ENCODE measurements at places on chromosomes 3 and 15.
A peak's percentile ranks its signal among the peaks of the same experiment; 100 is the strongest.

DNA sequence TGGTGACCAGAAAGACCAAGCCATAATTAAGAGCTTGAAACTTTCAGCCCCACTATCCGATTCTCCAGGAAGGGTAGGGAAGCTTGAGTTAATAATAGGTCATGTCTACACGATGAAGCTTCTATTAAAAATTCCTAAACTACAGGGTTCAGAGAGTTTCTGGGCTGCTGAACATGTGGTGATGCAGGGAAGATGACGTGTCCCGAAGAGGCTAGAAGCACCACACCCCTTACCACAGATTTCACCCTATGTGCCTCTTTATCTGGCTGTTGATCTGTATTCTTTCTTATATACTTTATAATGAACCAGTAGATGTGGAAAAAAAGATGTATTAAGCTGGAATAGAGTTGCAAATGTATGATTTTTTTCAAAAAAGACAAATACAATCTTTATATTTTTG lies 473.4 kb downstream of the NLGN1 start:
- DNase-seq, result no peak
- no peaks in the 10 kb centered on the region for H3K36me3 ChIP-seq
- no peaks in the 10 kb centered on the region for H3K27me3 ChIP-seq

- H3K4me1 ChIP-seq, result peaks cover 7% of the 10 kb centered on the region
- DNase-seq, result no peak
- H3K27ac ChIP-seq, result no peak overlapping the region
- peaks cover 7% of the 10 kb centered on the region for H3K36me3 ChIP-seq
Observed at GRCh38 chr3:127570520-127570919, 20.0 kb downstream of the TPRA1 start.

DNA sequence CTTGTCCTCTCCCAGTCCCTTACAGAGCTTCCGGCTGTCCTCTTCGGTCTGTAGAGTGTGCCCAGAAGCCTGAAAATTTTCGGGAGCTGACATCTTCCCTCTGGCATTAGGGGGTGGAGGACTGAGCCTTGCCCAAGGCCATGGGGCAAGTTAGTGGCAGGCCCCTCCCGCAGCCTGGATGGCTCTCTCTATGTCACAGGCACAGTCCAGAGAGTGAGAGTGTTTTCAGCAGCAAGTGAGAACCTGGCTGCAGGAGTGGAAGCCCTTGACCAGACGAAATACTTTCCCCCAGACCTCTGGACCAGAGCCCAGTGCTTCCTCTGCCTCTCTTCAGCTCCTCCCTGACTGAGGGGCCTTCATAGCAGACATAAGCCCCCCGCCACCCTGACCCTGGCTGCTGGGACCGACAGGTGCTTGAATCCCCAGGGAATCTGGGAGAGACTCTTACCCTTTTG lies 50.5 kb upstream of the SEC22A start:
- DNase-seq, result no peak
- H3K36me3 ChIP-seq, result peaks cover 18% of the 10 kb centered on the region
- peaks cover 36% of the 10 kb centered on the region for H3K4me1 ChIP-seq

GRCh38 chr15:65213241-65213640 lies 2.0 kb upstream of the CILP start:
- DNase-seq, result no peak
- no peak overlapping the region for H3K27ac ChIP-seq
- no peaks in the 10 kb centered on the region for H3K4me1 ChIP-seq
- H3K36me3 ChIP-seq, result no peaks in the 10 kb centered on the region
- no peak overlapping the region for H3K4me3 ChIP-seq
- no peaks in the 10 kb centered on the region for H3K27me3 ChIP-seq

DNA sequence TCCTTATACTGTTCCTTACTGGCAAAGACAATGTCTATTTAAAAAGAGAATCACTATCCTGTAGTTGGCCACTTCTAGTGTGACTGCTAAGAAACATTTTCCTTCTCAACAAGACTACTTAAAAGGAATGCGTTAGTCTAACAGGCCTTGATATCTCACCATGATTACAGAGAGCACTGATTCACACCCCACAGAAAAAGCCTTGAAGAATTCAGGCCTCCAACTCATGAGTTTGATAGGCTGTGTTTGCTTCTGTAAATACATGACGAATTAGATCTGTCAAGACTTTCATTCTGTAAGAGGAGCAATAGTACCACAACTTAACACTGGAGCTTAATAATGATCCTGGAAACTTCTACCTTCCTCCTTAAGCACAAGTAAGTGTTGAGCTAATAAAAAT lies 432.8 kb upstream of the NR2F2 start:
- DNase-seq, result no peak
- no peaks in the 10 kb centered on the region for H3K36me3 ChIP-seq
- H3K27me3 ChIP-seq, result no peaks in the 10 kb centered on the region

DNA sequence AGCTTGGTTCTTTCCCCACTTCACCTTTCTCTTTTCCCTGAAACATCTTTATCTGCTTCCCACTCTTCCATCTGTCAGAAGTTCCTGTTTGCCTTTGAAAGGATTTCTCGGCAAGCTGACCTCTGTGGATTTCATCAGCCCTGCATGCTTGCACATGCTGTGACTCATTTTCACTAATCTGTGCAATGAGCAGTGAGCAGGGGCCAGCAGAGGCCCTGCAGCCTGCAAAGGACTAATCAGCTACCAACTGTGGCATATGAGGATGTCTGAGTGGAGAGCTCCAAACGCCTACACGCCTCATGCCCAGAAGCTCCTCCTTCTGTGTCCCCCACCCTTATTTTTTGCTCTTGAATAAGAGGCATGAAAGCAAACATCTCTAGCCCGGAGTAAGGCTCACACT lies 333.0 kb upstream of the SEMA6D start:
- no peak overlapping the region for H3K4me3 ChIP-seq
- no peaks in the 10 kb centered on the region for H3K36me3 ChIP-seq
- H3K27ac ChIP-seq, result no peak overlapping the region
- no peak for DNase-seq
- H3K27me3 ChIP-seq, result no peaks in the 10 kb centered on the region

GRCh38 chr3:178084938-178085816 lies 451.1 kb upstream of the KCNMB2 start:
- H3K27ac ChIP-seq, result peak overlapping the region; percentile 96
- H3K36me3 ChIP-seq, result no peaks in the 10 kb centered on the region
- peak; percentile 60 for DNase-seq
- H3K27me3 ChIP-seq, result no peaks in the 10 kb centered on the region
- H3K4me3 ChIP-seq, result peak overlapping the region; percentile 70

GRCh38 chr3:45312836-45313493 lies 75.4 kb upstream of the LARS2 start:
- DNase-seq, result no peak
- H3K4me3 ChIP-seq, result no peak overlapping the region
- H3K27ac ChIP-seq, result peak overlapping the region; percentile 57
- H3K36me3 ChIP-seq, result no peaks in the 10 kb centered on the region
- H3K27me3 ChIP-seq, result peaks cover 34% of the 10 kb centered on the region

DNA sequence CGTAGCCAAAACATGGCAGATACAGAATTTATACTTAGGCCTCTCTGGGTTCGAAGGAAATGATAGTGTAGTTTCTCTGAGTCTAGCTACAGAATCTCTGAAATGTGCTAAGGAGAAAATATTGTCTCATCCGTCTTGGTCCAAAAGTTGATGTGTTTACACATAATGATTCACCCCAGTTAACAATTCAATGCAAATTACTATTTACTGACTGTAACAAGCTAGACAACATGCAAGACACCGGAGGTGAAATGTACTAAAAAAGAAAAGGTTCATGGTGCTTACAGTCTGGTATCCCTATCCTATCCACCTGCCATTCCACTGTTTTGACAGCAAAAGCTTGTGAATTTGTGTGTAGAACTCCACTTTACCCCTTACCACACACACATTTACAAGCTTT lies 146.8 kb downstream of the SUCLG2 start:
- no peaks in the 10 kb centered on the region for H3K36me3 ChIP-seq
- no peak overlapping the region for H3K27ac ChIP-seq
- peaks cover 25% of the 10 kb centered on the region for H3K4me1 ChIP-seq
- no peaks in the 10 kb centered on the region for H3K27me3 ChIP-seq
- DNase-seq, result no peak

- H3K27me3 ChIP-seq, result peaks cover 86% of the 10 kb centered on the region
- no peak for DNase-seq
- H3K36me3 ChIP-seq, result peaks cover 21% of the 10 kb centered on the region
- no peak overlapping the region for H3K4me3 ChIP-seq
Observed at GRCh38 chr3:186046838-186047237, 62.1 kb downstream of the ETV5 start.

GRCh38 chr15:66023311-66023972 lies 154.2 kb downstream of the RAB11A start:
- H3K4me1 ChIP-seq, result no peaks in the 10 kb centered on the region
- no peaks in the 10 kb centered on the region for H3K36me3 ChIP-seq
- peaks cover 4% of the 10 kb centered on the region for H3K27me3 ChIP-seq
- no peak overlapping the region for H3K4me3 ChIP-seq

All from neural crest cell (in vitro differentiated cells).